ENCODE measurements at places on chromosomes 2 and 18.

- DNase-seq = no peak
Measured at GRCh38 chr2:47867205-47867604, 39.1 kb downstream of the FBXO11 start.

GRCh38 chr2:9250091-9250490, 43.5 kb downstream of the ASAP2 start:
- no peak for DNase-seq

GRCh38 chr18:80223581-80224148, 23.6 kb downstream of the PARD6G start:
- no peak for DNase-seq

GRCh38 chr2:233455006-233455405, 100.7 kb downstream of the DGKD start:
- no peak for DNase-seq

DNA sequence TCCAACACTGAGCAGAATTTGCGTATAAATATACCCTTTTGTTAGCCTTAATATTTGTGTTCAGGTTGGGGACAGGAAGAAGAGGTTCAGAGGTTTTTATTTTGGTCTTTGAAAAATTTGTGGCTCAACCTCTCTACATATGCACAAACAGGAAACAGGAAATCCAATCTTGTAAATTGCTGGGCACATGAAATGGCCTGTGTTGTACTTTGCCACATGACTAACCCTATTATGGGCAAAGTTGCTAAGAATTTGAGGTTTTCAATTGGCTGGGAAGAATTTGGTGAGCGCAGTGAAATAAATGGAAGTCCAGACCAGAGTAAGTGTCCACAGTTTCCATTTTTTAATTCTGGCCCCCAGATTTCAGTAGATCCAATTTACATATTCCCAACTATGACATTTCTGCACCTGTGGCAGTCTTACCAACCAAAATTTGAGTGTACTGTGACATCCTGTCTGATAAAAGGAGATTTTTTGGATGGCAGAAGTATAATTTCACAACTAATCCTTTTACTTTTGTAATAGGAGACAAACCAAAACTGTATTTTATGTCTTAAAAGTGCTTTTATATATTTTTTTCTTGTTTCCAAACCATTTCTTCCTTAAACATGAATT, 63.6 kb downstream of the COX7A2L start:
- DNase-seq = no peak

DNA sequence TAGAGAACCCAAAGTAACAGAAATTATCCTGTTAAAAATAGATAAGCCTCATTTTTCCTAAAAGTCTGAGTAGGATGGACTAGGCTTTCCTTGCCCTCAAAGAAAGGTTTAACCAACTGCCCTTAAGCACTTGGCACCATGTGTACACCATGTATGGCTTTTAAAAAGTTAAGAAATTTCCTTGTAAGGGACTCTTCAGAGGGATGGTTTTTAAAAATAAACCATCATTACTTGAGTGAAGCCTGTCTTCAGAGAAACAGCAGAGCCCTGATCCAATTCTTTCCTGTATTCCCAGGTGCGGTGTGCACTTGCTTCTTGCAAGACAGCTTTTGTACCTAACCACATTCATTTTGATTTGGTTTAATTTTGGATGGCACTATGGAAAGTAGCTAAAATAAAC, 1.1 kb upstream of the NEMP2 start:
- DNase-seq = no peak

DNA sequence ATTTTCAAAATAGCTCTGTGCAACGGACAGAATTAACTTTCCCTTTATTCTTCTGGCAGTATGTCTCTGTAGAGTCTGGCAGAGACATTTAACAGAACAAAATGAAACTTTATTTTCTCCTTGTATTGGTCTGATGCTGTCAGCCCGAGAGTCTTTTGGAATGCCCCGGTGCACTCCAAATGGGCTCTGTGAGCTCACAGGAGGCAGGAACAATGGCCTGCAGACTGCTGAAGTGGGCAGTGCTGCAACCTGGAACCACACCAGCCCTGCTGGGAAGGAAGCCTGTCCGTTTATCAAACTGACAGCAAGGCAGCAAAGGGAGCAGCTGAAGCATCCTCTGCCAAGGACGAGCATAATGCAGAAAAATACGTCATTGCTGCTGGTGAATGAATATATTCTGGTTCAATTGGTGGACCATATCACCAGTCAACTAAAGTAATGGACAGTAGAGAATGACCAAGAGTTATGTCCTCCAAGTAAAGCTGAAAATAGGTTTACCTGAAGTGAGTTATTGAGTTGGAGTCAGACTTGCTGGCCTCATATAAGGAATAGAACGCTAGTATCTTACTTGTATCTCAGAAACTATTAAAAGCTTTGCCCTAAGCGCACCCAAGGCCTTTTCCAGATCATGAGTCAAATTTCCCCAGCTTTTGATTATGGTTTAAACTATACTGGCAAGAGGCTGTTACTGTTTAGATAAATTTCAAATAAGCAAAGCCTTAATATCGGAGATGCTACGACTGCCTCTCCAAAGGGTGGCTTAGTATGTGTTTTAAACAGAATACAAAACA, 207.6 kb upstream of the TANK start:
- DNase-seq = no peak

DNA sequence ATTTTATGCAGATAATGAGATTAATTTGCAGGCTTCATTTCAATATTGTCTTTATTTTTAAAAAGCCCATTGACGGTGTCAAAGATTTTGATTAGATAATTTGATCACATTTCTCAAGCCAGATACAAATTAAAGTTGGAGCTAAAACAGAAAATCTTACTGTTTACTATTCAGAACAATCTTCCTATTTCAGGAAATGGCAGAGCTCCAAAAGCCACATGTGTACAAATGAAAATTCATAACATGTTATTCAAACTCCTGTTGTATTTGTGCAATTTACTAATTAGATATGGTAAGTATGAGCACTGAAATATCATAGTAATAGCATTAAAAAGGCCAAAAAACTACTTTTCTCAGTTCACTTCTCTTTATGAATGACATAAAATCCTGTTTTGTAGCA, 682.9 kb downstream of the KCNJ3 start:
- DNase-seq = no peak

Data from stimulated activated CD8-positive, alpha-beta memory T cell treated with anti-CD3 and anti-CD28 coated beads, Interleukin-2, amount 100 ng/mL, for 1 hour (primary cell).